ENCODE measurements at places on chromosomes 16 and 17.

DNA sequence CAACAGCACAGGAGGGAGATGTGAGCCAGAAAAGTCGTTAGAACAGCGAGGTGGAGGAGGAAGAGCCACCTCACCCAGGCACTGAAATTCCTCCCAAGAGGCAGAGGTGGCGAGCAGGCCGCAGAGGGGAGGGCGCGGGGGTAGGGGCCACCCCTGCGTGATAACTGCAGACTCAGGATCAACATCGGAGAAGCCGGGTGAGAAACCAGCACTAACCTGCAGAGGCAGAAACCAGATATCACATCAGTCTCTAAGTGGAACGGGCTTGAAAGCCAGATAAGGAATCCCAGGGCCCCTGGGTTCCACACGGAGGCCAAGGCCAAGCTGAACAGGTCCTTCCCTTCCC lies 39.4 kb upstream of the ZC3H18 start:
- no peak for DNase-seq

DNA sequence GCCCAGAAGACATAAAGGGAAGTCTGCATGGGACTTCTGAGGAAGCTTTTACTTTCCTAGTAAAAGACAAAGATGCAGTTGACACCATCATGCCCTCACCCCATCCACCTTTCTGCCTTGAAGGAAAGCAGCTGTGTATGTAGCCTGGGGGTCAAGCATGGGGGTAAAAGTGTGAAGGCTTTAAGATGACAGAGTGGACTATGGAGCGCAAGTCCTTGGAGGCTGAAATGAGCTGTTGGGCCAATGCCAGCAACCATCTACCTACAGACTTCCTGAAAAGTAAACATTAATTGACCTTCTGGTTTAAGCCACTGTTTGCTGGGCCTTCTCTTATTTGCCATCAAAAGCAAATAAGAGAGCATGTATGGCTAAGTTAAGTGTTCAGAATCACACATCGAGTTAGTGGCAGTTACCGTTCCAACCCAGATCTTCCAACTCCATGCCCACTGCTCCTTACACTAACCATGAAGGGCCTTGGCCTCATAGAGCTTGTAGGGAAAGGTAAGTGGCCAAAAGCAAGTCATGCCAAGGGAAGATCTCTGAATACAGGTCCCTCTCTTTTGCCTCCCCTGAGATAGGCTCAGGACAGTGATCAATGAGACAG lies 30.0 kb downstream of the SLC13A5 start:
- DNase-seq, result no peak

DNA sequence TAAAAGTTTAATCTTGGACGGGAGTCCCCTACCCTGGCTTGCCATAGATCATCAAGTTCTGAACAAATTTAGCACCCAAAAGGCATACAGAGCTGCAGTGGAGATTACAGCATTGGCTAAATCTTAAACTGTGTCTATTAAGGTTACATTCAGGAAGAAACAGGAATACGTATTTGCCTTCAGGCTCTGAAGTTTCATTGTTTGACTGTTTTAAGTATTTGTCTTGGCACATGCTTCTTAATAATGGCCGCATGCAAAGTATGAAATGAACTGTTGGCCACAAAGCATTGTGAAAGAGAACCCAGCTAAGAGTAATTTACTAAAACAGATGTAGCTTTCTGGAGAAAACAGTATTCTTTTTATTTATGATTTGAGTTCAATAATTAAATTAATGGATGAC lies 63.9 kb upstream of the CNEP1R1 start:
- no peak for DNase-seq

GRCh38 chr17:42142371-42142896 lies 12.4 kb downstream of the RAB5C start:
- DNase-seq, result no peak

DNA sequence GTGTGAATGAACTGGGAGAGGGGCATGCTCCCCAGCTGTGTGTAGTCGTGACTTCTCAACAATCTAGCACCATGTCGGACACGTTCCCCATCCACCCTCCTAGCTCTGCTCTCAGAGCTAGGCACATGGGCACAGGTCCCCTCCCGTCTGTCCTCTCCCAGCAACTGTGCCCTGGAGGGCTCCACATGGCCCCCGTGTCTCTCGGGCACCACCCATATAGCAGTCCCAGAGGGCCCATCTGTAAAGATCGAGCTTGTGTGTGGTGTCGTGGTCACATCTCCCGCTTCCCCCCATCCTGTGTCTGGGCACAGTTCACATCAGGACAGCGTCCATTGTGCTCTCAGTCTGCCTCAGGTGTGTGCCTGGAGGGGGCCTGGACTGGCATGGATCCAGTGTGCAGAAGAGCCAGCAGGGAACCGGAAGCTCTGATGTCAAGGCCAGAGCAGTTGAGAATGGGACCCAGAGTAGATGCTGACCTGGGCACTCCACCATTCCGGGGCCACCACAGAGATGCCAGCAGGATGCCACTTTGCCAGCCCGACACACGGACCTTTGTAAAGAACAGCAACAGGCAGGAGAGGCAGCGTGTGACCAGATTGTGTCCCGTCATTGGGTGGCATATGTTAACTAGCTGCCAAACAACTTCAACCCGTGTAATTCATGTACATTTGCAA lies 55.7 kb downstream of the MARF1 start:
- DNase-seq, result no peak

DNA sequence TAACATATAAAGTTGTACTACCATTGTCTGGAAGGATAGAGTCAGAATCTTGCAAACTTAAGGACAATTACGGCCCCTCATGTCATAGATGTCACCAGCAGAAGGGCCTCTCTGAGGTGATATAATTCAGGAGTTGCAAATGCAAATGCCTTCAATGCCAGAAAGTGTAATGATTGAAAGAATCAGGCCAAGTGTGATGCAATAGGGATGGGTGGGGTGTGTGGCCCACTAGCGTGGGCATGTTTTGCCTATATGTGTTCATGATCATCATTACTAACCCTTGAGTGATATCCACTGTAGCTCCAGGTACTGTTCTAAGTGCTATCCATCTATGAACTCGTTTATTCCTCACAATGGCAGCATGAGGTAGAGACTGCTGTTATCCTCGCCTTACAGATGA lies 1.1 kb downstream of the DHRS7C start:
- DNase-seq, result no peak

- no peak for DNase-seq
These were observed 65.4 kb upstream of the ADAMTS18 start for GRCh38 chr16:77500286-77500598.

DNA sequence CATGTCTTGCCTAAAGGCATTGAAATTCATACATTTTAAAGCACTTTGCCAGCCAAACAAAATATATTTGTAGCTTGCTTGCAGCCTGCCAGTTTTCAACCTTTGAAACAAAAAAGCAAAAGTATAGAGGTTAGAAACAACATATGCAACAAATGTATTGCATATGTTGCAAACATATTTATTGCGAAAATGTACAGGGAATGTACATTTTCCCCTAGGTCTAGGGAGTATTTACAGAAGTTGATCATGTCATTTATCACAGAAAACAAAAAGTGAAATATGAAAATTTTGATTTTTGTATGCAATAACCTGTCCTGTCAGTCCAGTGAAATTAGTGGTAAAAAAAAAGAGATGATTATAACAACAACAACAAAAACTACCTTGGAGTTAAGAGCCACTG lies 171.5 kb downstream of the SPECC1 start:
- no peak for DNase-seq

DNA sequence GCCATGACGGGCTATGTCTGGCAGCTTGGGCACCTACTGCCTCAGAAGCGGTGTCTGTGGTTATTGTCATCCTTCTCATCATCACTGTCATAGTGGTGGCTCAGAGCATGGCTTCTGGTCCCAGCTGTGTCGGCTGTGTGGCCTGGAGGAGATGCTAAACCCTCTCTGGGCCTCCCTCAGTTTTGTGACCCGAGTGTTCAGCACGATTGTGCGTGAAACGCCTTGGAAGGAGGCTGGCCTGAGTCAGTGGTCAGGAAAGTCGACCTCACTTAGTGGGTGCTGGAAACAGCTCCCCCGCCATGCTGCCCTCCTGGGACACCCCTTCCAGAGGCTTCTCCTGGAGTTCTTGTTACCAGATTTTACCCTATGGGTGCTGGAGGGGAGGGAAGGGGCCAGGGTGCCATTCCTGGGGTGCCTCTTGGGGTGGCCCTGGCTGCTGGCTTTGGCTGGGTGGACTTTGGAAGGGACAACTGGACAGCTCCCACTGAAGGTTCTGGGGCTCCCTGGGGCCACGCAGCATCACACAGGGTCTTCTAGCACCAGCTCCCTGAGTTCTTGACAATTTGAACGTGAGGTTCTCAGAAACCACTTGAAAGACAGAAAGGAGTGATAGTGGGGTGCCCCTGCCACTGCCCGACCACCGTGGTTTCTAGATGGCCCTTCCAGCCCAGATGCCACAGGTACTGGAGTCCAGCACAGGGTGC lies 226.5 kb upstream of the GSE1 start:
- no peak for DNase-seq

DNA sequence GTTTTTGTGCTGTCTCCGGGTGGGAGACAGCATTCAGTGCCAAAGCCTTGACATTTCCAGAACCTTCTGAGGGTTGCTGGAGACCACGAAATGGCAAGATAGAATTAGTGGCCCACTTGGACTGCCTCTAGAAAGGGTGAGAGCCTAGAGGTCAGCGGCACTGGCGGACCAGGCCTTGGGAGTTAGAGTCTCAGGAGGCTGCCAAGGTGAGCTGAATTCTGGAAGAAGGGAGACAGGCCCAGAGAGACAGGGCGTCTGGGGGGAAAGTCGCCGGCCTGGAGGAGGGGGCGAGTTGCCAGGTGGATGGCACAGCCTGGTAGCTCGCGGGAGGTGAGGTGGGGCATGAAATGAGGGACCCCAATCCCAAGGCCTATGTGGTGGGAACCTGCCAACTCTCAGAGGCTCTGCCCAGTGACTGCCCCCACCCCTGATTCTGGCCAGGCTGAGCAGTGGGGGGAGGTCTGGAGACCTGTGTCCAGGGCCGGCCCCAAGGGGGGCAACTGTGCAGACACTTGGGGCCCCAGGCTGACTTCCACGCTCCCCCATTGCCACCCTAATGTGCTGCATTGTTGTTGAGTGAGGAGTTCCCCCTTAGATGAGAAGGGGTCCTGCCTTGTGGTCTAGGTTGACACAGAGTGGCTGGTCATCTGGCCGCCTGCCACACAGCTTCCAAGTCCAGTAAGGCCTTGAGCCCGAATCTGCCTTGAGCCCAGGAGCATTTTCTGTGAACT lies 211.1 kb upstream of the CIBAR2 start:
- no peak for DNase-seq

DNA sequence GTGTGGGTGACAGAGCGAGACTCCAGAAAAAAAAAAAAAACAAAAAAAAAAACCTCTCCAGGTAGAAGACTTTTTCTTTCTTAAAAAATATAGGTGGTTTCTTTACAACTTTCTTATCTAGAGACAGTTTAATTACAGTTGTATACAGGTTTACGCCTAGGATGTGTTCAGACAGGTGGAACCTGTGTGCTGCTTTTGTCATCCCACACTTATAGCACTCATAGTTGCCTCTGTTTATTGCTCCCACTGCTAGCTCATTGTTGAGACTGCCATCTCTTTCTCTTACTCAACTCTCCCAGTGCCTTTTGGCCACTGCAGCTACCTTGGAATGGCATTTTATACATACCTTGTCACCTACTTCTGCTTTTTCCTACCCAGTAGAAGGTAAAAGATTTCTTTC lies 19.1 kb upstream of the MED9 start:
- no peak for DNase-seq

- no peak for DNase-seq
These were observed 504 bp upstream of the COPRS start for GRCh38 chr17:31859487-31860008.

GRCh38 chr16:20387978-20388377 lies 16.6 kb downstream of the PDILT start:
- no peak for DNase-seq

GRCh38 chr17:42709561-42709960 lies 27.2 kb downstream of the CNTNAP1 start:
- no peak for DNase-seq

GRCh38 chr17:44439168-44439567 lies 49.7 kb upstream of the ITGA2B start:
- no peak for DNase-seq

DNA sequence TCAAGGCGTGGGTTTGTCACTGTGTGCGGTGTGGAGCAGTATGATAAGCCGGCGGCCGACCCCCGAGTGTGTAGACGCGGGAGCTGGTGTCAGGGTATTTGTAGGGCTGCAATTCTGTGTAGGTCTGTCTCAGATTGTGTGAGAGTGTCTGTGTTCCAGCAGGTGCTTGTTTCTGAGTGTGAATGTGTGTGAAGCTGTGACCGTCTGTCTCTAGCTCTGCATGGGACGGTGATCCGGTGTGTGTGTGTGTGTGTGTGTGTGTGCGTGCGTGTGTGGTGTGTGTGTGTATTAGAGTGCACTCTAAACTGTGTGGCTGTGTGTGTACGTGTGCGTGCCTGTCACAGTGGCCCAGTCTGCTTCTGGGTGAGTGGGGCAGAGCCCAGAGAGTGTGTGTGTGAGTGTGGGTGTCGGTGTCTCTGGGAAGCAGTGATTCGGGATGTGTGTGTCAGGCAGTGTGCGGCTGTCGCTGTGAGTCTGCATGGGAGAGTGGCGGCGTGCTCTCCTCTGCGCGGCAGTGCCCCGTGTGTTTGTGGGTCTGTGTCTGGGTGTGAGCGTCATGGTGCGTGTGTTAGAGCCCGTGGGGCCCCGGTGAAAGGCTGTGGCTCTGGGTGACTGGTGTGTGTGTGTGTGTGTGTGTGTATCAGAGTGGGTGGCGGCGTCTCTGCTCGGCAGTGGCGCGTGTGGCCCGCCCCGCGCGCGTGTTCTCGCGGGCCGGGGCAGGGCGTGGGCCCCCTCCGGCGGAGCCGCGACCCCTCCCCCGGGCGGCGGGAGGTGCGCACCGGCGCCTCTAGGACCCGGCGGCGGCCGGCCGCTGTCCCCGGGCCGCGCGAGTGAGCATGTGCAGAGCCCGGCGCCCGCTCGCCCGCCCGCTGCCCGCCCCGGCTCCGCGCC lies at the start of gene WSCD1:
TSS of gene WSCD1 (plus strand) at position 841 of the 891 bp plus-strand sequence. CDS start 10,280 bp downstream, outside the sequence.
- DNase-seq, result no peak

DNA sequence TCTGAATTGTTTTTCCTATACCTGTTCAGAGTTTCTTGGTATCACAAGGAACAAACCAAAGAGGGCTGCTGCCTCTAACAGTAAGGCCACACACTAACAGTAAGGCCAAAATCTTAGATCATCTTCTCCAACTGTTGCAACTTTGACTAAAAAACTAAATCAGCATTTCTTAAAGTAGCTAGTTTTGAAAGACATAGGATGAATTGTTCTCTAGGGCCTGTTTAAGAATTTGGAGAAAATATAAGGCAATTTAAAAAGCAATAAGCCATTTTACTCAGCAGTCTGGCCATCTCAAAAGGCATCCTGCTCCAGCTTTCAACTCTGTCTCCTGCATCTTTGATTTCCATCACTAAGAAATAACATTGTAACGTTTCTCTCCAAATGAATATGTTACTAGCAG lies 105.0 kb upstream of the MON1B start:
- no peak for DNase-seq

DNA sequence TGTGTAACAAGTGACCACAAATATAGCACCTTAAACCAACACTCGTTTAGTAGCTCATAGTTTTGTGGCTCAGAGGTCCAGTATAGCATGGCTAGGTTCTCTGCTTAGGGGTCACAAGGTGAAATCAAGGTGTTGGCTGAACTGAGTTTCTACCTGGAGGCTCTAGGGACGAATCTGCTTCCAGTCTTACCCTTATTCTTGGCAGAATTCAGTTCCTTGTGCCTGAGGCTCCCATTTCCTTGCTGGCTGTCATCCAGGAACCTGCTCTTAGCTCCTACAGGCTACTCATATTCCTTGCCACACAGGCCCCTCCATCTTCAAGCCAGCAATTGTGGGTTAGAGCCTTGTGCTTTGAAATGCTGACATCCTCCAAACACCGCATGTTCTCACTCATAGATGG lies 212.3 kb upstream of the CDH13 start:
- no peak for DNase-seq

- DNase-seq, result no peak
These were observed 7.3 kb downstream of the PROCA1 start for GRCh38 chr17:28704219-28704858.

- no peak for DNase-seq
These were observed 32.2 kb downstream of the ELAC2 start for GRCh38 chr17:12985431-12986293.
